ENCODE measurements at places on chromosomes 7 and 10.

- no peak for DNase-seq
Measured at GRCh38 chr7:35254496-35255442, 869 bp upstream of the TBX20 start.

DNA sequence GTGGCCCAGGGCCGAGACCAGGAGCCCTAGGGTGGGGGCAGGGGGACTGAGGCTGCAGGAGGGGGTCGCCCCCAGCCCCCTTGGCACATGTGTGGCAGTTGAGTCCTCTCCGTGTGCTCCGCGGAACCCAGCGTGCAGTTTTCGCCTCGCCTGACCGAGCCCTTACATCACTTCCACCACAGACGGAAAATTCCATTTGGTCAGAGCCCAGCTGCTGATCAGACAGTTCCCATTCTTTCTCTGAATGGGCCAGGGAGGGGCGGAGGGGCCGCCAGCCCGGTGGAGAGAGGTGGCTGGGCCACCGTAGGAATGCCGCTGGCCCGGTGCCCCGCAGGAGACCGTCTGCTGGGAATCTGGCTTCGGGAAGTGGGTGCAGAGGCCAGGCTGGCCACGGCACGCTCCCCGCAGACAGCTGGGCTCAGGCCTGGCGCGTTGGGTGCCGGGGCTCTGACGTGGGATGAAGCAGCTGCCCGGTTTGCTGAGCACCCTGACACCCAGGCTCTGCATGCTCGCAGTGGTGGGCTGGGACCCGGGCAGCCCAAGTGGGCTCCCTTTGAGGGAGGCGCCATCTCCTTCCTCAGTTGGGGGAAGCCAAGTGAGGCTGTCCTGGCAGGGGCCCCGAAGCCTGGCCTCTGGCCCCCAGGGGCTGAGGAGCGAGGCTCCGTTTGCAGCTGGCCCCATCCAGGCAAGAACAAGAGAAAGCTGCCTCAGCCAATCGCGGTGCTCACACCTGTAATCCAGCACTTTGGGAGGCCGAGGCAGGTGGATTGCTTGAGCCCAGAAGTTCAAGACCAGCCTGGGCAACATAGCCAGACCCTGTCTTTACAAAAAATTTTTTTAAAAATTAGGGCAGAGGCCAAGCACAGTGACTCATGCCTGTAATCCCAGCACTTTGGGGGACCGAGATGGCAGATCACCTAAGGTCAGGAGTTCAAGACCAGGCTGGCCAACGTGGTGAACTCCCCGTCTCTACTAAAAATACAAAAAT is 9.9 kb downstream of the TTYH3 start:
- no peak for DNase-seq

GRCh38 chr10:34408956-34409355 is 406.1 kb downstream of the PARD3 start:
- no peak for DNase-seq

DNA sequence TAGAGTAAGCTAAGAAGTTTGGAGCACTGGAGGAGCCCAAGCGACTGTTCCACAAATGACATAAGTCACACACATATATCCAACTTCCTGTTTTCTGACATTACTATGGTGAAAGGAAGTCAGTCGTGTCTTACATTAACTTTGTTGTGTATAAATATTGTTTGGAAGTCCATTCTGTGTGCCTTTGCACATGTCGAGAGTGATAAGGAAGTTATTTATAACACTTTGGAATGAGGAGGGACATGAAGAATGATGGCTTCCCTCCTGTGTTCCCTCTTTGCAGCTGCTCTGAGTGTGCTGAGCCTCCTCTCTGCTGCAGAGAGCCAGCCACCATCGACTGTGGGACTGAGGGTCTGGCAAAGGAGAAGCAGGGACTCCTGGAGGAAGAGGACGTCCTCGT is 40.4 kb upstream of the MGMT start:
- DNase-seq = no peak

DNA sequence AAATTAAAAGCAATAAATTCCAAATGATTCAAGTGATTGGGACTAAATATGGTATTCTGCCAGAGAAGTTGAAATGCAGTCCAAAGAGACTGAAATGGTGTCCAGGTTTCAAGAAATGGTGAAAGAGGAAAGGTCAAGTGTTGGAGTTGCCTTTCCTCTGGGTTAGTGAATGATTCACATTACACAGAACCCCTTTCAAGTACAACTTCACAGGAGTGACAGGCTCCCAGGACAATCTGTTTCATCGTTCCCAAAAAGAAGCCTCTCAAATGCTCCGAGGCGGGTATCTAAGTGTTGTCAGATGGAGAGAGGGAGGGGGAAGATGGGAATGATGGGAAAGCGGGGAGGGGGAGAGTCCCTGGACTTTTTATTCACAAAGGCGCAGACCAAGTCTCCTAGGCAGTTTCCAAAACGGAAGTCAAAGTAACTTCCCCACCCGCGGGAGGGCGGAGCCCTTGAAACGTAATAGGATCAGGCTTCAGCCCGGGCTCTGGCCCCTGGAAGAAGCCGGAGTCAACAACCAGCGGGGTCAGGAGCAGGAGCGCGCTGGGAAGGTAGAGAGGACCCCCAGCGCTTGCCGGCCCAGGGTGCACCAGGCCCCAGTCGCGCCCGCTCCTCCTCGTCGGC is 754 bp downstream of the SLC25A13 start:
- peak; percentile 71 for DNase-seq

- DNase-seq = no peak
Measured at GRCh38 chr10:50968386-50969091, 83.1 kb upstream of the A1CF start.
